ENCODE measurements at places on chromosomes 16 and 17.

DNA sequence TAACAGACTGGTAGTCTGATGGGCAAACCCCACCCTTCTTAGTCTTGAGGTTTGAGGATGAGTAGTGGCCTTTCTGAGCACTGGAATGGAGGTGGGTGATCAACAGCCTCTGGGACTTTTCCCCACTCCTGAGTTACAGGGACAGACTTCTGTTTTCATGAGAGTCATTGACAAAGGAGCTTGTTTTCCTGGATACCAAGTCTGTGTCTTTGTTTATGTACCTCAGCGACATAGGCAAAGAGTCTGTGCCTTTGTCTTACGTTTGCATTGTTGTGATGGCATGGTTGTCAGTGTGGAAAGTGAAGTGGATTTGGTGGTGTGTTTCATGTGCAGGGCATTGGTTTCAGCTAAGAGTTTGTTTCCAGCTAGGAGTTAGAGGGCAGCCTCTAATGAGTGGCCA lies 17.5 kb downstream of the EPN2 start:
- no peak for DNase-seq

DNA sequence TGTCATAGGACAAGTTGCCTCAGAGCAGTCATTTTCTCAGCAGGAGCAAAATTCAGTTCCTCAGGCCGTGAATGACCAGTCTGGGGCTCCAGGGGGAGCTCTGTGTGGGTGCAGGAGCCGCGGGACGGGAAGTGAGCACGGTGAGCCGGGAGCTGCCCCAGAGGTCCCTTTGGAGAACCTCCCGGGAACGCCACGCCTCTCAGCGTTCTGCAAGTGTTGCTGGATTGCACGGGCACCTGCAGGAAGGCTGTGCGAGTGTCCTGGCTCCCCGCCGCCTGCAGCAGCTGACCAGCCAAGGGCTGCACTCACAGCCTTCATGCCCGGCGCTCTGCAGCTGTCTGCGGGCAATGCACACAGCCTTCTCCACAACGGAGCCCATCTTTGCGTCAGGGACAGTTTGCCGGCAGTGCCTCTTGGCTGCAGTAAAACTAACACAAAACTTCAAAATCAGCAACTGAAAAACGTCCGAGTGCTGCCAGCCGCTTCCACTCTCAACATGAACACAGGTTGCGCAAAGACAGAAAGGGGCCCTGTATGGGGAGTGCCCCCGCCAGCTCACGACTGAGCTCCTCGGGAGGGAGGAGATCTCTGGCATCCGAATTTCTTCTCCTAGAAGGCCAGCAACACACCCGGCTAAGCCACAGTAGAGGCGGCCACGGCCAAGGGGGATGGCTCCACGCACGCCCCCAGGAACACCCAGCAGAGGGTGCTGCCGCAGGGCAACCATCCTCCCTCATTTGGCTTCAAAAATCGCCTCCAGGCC lies 16.0 kb downstream of the NDUFAF8 start:
- DNase-seq, result no peak

- no peak for DNase-seq
Measured at GRCh38 chr16:11353158-11353557, 7.9 kb downstream of the RMI2 start.

DNA sequence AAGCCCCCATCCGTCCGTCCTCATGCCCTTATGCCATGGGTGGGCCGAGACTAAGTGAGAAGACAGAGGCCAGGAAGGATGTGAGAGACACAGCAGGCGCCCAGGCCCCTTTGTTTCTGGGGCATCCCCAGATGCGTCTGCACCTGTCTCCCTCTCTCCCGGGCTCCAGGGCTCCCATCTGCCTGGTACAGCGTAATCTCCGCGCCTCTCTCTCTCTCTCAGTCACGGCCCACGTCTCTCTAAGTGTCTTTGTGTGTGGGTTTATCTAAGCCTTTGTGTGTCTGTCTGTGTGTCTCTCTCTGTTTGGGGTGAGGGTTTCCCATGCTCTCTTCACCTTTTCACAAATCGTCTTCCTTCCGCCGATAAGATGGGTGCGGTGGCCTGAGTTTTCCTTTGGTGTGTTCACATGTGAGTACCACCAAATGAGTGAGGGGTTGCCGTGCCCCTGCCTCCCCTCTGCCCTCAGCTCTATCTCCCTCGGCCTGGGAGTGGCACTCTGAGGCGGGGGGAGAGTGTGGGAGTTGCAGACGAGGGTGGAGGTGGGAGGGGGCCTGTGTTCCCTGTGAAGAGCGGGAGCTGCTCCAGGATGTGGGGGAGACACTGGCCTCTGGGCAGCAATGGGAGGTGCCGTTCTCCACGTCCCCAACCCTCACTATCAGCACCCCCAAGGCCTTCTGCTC lies 25.8 kb upstream of the ABCC3 start:
- no peak for DNase-seq

GRCh38 chr17:57724026-57724728 lies 20.9 kb downstream of the CCDC182 start:
- DNase-seq, result no peak

DNA sequence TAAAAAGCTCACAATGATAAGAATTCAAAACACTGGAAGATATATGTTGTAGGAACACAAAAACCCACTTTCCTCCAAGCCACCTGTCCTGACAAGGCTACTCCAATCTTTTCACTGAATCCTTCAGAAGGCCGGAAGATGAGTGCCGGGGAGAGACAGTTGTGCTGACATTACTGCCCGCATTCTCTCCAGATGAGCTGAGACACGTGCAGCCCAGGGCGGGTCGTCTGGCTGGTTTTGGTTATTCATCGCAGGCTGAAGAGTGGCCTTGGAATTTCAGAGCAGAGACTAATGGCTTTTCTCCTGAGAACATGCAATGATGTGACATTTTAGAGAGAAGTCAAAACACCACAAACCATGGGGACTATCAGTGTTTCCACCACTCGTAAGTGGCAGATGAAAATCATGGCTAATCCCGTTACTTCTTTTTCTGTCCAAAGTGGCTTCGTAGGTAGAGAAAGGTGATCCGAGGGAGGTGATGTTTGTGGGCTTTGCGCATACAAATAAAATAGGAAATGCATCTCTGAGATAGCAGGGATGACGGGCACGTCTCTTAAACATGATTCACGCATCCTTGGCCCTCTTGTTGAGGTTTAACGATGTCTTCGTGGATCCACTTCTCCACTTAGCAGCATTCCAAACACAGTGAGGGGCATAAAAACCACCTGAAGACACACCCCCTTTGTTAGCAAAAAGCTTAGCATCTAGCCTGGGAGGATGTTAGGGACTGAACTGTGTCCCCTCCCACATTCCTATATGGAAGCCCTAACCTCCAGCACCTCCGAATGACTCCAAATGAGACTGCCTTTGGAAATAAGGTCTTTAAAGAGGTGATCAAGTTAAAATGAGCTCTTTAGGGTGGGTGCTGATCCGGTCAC lies 134.0 kb downstream of the IRX3 start:
- no peak for DNase-seq

- DNase-seq, result no peak
Measured at GRCh38 chr17:36743130-36743529, 141.7 kb downstream of the MRM1 start.

DNA sequence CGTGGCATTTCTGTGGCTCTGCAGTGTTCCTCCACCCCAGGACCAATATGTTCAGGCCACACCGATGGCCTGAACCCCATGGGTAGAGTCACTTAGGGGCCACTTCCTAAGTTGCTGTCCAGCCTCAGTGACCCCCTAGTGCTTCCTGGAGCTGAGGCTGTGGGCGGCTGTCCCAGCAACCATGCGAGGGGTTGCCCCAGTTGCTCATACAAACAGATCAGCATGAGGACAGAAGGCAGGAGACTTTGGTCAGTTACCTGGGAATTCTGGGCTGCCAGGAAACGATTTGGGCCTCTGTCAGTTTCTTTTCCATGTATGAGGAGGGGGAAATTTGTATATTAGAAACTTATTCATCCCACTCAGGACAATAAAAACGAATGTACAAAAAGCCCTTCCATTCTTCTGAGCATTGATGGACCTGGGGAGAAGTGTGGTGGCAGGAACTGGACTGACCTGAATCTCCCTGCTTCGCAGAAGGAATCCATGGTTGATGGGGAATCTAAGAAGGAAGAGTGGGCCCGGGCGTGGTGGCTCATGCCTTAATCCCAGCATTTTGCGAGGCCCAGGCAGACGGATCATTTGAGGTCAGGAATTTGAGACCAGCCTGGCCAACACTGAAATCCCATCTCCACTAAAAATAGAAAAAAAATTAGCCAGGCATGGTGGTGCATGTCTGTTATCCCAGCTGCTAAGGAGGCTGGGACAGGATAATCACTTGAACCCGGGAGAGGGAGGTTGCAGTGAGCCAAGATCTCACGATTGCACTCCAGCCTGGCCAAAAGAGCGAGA lies 4.9 kb upstream of the IL32 start:
- no peak for DNase-seq

GRCh38 chr17:77543801-77544200 lies 403.0 kb downstream of the SEC14L1 start:
- no peak for DNase-seq

DNA sequence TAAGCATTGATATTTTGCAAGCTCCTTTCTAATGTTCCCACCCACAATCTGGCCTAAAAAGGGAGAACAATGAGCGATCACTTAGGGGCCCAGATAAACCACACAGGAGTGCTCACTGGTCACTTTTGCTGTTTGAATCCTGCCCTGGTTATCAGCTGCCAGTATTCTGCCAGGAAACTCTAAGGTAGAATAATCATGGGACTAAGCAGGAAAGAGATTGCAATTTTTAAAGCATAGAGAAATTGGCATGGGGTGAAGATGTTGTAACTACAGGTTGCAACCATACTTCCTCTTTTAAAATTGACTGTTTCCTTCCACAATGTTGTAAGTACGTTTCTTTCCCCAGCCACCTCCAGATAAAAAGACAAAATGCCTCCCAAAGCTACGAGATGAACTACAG lies 251.2 kb upstream of the CDH11 start:
- no peak for DNase-seq

DNA sequence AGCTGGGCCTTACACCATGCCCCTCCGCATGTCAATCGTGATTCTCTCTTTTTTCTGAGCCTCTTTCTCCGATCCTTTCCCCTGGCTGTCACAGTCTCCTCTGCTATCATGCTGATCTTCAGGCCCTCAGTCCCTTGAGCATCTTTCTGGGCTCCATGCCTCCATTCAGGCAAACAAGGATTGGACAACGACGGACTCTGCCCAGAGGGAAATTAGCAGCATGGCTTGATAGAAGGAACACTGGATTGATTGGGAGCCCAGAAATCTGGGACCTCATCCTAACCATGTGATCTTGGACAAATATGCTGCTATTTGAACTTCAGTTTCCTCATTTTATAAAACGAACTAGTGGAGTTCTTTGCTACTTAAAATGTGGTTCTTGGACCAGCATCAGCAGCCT lies 19.6 kb upstream of the PHF12 start:
- DNase-seq, result no peak

GRCh38 chr17:11948789-11949188 lies 48.5 kb downstream of the ZNF18 start:
- no peak for DNase-seq

DNA sequence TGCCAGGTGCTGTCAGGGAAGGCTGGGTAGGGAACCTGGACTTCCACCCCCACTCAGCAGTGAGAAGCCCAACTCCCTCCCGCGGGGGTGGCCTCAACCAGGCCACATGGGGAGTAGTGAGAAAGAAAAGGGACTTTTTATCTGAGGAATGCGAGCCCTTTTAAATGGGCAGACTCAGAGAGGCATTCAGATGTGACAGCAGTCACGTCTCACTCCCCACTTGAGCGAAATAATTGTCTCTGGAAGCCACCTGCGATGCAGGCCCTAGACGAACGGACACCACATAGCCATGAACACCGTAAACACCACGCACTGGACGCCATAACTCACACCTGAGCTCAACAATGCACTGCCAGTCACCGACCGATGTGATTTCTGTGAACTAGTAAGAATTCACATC lies 11.9 kb upstream of the CD300E start:
- DNase-seq, result no peak

DNA sequence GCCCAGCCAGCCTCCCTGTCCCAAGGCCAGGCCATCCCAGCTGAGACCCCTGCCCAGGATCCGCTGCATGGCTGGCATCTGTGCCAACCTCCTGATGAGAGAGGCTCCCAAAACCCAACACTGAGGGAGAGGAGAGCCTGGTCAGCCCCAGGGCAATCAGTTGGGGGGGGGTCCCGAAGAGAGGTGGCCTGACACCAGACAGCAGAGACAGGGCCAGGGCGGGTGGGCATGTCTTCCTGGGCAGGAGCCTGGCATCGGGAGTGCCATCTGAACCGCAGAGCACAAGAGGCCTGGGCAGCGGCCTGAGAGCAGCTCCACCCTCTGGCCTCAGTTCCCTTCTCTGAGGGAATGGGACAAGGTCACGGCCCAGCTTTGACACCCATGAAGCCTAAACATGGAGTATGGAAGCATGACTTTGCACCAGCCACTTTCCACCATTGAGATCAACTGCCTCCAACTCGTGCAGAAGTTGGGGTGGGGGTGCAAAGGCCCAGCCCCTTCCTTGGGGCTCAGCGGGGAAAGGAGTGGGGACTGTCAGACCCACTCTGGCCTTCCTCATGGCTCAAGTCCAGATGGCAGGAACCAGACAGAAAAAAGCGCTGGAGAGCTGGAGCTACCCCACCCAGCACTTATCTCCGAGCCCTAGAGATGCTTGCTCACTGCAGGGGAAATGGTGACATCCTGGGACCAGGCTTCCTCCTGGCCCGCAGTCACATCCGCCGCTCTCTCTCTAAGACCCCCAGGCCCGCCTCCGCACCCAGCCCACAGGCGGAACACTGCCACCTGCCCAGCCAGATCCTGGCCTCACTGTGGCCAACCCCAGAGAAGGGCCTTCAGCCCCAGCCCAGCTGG lies 9.7 kb downstream of the RHBDF2 start:
- no peak for DNase-seq

- DNase-seq, result no peak
Measured at GRCh38 chr17:61467416-61468262, 15.4 kb downstream of the TBX4 start.

DNA sequence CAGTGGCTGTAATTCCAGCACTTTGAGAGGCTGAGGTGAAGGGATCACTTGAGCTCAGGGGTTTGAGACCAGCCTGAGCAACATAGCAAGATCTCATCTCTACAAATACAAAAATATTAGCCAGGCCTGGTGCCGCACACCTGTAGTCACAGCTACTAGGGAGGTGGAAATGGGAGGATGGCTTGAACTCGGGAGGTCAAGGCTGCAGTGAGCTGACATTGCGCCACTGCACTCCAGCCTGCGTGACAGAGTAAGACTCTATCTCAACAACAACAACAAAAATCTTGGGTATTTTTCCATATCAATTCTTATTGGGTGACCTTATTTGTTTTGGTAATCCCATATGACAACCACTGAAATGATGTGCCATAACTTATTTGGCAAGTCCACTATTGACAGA lies 52.6 kb downstream of the SCNN1G start:
- no peak for DNase-seq

Measured in stimulated activated CD4-positive, alpha-beta T cell treated with anti-CD3 and anti-CD28 coated beads, Interleukin-12 subunit alpha, Interleukin-12 subunit beta, amount 100 ng/mL, for 48 hours (primary cell).